ENCODE measurements at places on chromosomes 1 and 21.

GRCh38 chr1:78420181-78420580 is 70.6 kb upstream of the PTGFR start:
- no peak for DNase-seq

DNA sequence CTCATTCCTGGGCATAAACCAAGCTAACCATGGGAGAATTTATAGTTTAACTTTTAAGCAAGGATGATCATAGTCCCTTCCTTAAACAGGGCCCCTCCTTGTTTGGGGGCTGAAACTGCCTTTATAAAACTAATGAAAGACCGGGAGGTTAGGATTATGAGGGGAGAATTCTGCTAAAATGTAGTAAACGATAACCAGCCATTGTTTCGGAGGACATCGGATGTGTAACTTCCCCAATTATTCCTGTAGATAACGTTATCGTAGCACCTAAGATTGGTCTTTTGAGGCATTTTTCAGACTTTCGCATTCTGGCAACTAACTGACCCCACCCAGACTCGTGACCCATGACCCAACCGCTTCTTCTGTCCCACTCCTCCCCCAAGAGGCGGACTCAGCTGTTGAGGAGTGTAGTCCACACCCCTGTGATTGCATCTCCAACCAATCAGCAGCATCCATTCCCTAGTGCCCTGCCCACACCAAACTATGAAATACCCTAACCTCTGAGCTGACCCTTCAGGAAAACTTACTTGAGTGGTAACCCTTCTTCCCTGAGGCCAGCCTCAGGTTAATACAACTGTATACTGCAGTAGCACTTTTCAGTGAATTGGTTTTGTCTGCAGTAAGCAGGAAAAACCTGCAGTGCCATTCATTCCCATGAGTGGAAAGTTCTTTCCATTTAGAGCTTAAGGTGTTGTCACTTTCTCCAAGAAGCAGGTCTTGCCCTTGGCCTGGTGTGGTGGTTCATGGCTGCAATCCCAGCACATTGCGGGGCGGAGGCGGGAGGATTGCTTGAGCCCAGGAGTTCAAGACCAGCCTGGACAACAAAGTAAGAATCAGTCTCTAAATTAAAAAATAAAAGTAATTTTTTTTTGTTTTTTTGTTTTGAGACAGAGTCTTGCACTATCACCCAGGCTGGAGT is 823 bp upstream of the SYF2 start:
- DNase-seq: peak; percentile 15

- DNase-seq: peak; percentile 23
These were observed 19.5 kb downstream of the STK40 start for GRCh38 chr1:36366091-36366661.

GRCh38 chr1:44590475-44590874 is 83.8 kb downstream of the TMEM53 start:
- DNase-seq: no peak

DNA sequence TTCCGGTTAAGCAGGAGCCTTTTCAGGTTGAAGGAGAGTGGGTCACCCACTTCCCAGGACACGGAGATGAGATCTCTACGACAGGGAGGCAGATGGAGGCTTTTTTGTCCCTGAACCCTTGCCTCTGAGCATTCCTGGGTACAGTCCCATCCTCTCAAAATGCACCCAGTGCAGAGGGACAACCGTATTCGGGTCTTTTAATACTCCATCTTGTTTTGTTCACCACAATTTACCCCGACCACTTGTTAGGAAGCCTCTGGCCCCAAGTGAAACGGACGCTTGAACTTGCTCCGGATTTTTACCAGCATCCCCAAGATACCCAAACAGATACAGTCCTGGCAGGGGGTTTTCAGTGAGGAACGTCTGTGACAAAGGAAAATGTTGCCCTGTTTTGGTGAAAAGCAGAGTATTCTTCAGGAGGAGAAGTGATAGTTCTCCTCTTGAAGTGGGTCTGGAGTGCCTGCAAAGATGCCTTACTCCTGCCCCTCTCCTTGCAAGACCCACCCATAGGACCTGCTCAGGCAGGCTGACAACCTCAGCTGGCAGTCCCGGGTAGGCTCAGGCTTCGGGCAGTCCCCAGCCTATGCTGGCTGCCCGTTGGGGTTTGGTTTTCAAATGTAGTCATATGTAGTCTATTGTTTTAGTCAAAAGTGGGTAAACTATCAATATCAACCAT is 669 bp upstream of the ARL8A start:
- DNase-seq: no peak

DNA sequence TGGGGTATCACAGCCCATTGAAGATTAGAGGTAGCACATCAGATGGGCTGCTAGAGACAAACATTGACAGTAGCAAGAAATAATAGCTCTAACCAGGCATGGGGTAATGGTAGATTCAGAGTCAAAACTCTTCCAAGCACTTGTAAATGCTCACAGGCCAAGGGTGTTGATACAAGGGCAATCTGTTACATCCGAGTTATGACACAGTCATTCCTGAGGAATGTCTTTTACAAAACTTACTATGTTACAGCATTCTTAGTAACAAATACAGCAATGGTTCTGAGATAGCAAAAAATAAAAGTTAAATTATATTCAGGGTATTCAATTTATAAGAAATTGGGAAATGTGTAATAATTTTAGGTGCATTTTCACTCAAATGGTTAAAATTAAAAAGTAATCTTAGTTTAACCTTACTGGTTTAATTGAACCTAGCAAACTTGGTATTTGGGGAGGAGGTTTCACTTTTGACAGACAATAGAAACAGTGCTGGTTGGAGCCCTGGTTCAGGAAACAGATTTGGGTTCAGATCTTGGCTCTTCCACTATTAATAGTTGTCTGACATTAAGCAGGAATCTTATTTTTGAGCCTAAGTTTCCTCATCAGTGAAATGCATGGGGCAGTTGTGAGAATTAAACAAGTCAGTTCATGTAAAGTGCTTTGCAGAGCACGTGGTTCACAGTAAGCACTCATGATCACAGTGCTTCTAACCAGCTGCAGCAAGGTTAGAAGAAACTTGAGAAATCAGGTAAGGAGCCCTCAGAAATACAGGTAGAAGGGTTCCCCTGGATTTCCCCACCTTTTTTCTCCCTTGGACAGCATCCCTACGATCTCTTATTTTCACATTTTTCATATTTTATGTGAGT is 4.4 kb downstream of the ST3GAL3 start:
- no peak for DNase-seq

- DNase-seq: no peak
These were observed 10.3 kb upstream of the SRRM1 start for GRCh38 chr1:24632832-24633175.

DNA sequence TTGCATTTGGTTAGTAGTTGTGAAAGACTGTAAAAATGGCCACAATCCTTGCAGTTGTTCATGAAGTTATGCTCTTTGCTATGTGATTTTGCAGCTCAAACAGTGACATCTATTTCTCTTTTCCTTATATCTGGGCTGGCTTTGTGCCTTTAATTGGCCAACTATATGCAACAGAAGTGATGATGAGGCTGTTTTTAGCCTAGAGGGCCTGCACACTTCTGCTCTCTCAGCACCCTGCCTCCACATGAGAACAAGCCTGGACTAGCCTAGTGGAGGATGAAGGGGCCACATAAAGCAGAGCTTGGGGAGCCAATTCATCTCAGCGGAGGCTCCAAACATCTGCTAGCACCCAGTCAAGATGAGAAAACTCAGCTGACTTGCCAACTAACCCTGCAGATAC is 339.8 kb downstream of the OMA1 start:
- DNase-seq: no peak

GRCh38 chr1:167427848-167428247 is 90.5 kb downstream of the CD247 start:
- DNase-seq: no peak

DNA sequence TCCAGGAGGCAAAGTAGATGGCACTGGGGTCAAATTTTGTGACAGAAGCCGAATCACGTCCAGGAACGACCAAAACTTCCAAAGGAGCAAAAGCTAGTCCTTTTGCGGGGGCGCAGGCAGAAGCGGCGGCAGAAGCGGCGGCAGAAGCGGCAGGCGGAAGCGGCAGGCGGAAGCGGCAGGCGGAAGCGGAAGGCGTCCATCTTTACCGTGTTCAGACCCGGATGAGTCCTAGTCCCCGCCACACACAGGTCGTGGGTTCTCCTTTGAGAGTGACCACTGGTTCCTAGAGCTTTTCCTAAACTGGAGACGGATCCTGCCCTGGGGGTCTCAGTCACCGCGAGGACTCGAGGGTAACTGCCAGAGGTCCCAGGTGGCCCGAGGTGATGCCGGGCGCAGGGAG is 53.6 kb downstream of the POFUT2 start:
- DNase-seq: no peak

DNA sequence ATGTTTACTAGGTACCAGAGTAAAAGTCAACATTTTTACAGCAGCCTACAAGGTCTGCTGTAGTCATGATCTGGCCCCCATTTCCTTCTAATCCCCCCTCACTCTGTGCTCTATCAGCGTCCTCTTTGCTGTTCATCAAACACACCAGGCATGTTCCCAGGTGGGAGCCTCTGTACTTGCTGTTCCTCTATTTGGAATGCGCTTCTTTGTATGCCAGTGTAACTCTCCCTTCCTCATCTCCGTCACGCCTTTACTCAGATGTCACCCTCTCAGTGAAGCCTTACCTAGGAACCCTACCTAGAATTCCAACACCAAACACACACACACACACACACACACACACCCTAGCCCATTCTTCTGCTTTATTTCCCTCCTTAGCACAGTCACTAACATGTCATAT is 21.0 kb downstream of the TP53BP2 start:
- no peak for DNase-seq

- DNase-seq: no peak
These were observed 18.8 kb upstream of the ECE1 start for GRCh38 chr1:21308847-21309652.

DNA sequence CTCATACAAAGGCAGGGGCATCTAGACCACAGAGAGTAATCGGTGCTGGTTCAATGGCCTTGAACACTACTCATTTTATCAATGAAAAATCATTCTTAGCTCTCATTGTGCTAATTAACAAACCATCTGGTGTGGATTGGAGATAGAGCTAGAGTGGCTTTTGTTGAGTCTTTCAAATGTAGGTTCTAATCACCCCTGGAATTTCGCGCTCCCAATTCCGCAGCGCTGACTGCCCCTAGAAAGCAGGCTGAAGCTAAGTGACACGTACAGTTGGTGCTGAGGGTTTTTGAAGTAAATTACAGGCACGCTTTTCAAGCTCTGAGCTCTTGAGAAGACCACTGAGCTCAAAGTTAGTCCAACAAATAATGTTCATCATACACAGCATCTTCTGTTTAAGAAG is 31.2 kb upstream of the CA6 start:
- DNase-seq: no peak

DNA sequence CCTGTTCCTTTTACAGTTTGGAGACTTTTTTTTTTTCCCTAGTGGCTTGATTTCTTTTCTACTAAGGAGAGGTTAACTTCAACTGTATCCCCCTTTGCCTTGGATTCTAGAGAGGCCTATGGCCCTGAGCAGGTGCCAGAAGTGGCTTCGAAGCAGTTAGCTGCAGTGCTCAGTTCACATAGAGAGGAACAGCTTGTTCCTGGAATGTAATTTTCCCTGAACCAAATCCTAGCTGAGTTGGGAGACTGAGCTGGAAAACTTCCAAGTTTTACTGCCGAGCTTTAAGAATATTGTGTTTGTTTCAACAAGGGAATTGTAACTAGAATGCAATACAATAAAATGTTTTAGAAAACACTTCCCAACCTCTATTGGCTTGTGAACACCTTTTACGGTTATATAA is 17.5 kb downstream of the RD3 start:
- DNase-seq: no peak

GRCh38 chr1:213783893-213784292 is 203.9 kb upstream of the PROX1 start:
- no peak for DNase-seq

DNA sequence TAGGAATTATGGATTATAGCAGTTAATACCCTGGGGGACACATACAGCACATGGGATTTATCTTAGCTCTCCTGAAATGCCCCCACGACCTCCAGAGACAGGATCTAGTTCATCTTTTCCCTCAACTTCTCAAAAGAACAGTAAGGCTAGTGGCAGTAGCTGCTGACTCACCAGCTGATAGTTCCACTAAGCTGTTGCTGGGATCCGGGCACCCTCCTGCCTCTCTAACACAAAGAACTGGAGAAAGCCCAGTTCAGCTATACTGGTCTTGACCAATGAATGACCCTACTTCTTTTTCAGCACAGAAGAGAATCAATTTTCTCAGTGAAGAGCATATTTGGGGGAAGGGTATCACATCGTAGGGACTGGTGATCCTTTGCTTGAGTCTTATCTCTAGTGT is 84.1 kb downstream of the PGBD5 start:
- DNase-seq: no peak

DNA sequence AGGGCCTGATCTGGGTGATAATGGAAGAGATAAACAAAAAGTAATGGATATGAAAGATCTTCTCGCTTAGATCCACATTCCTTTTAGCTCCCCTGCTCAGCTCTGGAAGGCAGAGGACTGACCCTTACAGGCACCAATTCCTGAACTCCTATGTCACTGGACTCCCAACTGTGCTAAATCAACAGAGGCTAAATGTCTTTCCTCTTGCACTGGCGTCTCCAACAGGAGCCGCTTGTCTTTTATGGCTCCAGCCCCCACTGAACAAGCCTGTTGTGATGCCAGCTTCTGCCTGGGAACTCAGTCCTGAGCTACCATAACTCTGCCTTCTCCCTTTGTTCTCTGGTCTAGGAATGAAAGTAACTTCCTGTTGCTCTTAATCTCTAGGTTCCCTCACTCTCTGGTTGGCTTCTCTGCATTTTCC is 142.1 kb upstream of the COL11A1 start:
- DNase-seq: no peak

- no peak for DNase-seq
These were observed 92.8 kb upstream of the CACNA1E start for GRCh38 chr1:181390410-181391077.

GRCh38 chr21:44865561-44866280 is 7.8 kb downstream of the PTTG1IP start:
- DNase-seq: no peak

DNA sequence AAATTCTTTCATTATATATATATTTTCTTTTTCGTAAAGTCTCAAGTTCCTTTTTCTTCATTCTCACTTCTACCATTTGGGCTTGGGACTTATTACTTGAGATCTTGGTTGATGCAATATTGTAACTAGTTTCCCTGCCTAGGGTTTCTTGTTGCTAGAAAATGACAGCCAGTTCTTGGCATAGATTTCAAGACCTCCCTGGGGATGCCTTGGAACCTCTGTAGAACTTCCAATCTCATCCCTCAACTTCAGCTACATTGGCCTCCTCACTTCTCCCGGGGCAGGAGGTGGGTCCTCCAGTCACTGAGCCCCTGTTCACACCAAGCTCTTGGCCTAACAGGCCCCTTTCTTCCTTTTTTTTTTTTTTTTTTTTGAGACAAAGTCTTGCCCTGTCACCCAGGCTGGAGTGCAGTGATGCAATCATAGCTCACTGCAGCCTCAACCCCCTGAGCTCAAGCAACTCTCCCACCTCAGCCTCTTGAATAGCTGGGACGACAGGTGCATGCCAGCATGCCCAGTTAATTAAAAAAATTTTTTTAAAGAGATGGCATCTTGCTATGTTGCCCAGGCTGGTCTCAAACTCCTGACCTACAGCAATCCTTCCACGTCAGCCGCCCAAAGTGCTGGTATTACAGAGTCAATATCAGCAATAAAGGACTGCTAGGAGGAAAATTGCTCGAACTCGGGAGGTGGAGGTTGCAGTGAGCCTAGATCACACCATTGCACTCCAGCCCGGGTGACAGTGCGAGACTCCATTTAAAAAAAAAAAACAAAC is 33.1 kb downstream of the MAP3K7CL start:
- DNase-seq: no peak

- no peak for DNase-seq
These were observed 577.4 kb downstream of the LMO4 start for GRCh38 chr1:87906078-87906477.
